Left kidney (tissue), 8 donors: ENCODE measurements at places on chromosomes 6 and 20. TPM values are rescaled to one million over a fixed set of nuclear protein-coding genes. Genes with fewer than 3 reads are reported as not detected.

GRCh38 chr6:6220718-6221117, 99.7 kb downstream of the F13A1 start:
- DNase-seq = no peak

GRCh38 chr6:21461844-21462518, 131.6 kb upstream of the SOX4 start:
- DNase-seq = no peak

- peak; percentile 82 for DNase-seq
Measured at GRCh38 chr6:138572167-138572875, 73.0 kb upstream of the NHSL1 start.

DNA sequence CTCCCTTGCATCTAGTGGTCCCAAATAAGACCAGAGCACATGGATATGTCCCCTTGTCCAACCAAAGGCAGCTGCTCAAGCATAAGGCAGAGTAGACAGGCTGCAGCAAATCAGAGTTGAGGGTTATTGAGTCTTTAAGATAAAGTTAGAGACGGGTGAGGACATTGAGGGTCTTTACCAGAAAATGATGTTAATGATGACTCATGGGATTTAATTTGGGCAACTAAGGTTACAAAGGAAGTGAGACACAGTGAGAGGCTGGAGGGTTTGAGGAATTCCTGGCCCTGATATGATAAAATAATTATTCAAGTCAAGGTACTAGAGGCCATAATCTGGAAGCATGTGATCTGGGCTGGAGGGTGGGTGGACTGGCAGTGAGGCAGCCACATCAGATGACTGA, 133.6 kb downstream of the ALDH8A1 start:
- DNase-seq = no peak

- no peak for DNase-seq
Measured at GRCh38 chr20:13868331-13868730, 83.5 kb downstream of the NDUFAF5 start.

- DNase-seq = no peak
Measured at GRCh38 chr6:54578261-54578660, 268.3 kb upstream of the FAM83B start.

DNA sequence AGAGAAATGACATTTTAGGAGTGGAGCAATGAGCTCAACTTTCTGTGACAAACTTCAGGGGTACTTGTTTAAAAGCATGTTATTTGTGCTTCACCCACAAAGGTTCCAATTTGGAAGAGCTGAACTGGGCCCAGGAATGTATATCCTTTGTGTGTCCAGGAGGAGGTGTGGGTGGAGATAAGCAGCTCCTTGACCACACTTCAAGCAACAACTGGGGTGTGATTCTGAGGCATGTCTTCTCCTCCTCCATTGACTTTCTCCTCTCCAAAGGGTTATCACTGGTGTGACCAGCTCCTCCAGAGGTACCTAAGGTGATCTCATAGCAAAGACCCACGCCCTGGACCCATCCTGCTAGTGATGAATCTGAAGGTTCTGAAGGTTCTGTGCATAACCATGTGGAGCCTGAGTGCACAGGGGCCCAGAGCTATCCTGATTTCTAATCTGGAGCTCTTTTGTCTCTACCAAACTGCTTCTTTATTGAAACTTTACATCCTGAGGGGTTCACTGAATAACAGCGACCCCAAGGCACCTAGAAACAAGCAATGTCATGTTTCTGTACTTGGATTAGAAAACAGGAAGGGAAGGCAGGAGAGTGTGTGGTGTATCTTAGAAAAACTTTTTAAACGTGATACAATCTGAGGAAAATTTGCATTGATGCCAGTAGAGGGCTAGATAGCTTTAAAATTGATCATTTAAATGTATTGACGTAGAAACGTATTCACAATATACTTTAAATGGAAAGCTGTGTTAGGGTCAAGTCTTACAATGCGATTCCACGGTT, 60.9 kb upstream of the CD93 start:
- DNase-seq = no peak

GRCh38 chr6:10407674-10408054, 7.2 kb downstream of the TFAP2A start:
- DNase-seq = no peak

DNA sequence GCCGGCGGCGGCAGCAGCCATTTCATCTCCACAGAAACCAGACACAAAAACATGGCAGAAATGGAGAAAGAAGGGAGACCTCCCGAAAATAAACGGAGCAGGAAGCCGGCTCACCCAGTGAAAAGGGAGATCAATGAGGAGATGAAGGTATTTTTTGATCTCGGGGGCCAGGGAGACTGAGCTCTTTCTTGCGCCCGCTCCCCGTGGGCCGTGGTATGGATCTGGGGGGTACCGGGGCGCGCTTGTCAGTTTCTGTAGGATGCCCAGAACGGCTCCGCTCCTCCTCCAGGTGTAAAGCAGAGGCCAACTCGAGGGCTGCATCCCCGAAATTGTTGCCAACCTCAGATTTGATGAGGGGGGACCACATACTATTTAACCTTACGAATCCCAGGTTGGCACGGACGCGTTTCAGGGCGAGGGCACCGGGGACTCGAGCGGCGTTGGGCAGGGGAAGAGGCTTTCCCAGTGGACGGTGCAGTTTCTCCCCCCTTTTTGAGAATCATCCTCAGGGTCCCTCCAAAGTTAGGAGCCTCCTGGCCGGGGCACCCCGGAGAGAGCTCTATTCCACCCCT, 735 bp downstream of the SOBP start:
- DNase-seq = no peak

GRCh38 chr20:63974402-63975200, 4.8 kb downstream of the SAMD10 start:
- DNase-seq = no peak

- DNase-seq = no peak
Measured at GRCh38 chr6:144055121-144055931, 40.0 kb downstream of the SF3B5 start.

GRCh38 chr6:39907871-39908575, 26.2 kb downstream of the MOCS1 start:
- no peak for DNase-seq

- no peak for DNase-seq
Measured at GRCh38 chr6:13097454-13097853, 230.9 kb downstream of the TBC1D7 start.

GRCh38 chr6:25035512-25036435, 100.0 kb upstream of the RIPOR2 start:
- DNase-seq = no peak

- peak; percentile 21 for DNase-seq
Measured at GRCh38 chr6:133040803-133041419, 200.2 kb upstream of the EYA4 start.

- DNase-seq = no peak
Measured at GRCh38 chr6:82702574-82702973, 339.0 kb downstream of the TPBG start.

GRCh38 chr6:13522656-13523055, 35.3 kb upstream of the GFOD1 start:
- no peak for DNase-seq

GRCh38 chr6:155782320-155782731, 326.7 kb upstream of the NOX3 start:
- peak; percentile 73 for DNase-seq

- no peak for DNase-seq
Measured at GRCh38 chr6:51854876-51855275, 232.5 kb downstream of the PKHD1 start.

GRCh38 chr6:91782802-91783201, 1195.9 kb upstream of the MAP3K7 start:
- DNase-seq = no peak

- DNase-seq = no peak
Measured at GRCh38 chr6:6317386-6317785, 3.1 kb downstream of the F13A1 start.

DNA sequence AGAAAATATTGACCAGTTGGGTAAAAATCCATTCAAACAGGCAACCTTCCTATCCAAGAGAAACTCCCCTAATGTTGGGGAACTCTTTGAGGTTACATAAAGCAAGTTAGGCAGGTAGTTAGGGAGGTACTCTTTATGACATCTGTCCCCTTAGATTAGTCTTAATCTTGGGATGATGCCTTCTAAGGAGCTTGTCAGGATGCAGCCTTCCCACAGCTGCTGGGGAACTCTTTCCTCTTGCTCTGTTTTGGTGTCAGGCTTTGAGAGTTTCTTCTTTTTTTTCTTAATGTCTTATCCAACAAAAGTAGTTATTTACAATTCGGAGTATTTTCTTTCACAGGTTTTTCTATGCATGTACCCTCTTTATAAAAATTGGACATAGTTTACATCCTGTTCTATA, 194.8 kb downstream of the CDKAL1 start:
- DNase-seq = no peak

DNA sequence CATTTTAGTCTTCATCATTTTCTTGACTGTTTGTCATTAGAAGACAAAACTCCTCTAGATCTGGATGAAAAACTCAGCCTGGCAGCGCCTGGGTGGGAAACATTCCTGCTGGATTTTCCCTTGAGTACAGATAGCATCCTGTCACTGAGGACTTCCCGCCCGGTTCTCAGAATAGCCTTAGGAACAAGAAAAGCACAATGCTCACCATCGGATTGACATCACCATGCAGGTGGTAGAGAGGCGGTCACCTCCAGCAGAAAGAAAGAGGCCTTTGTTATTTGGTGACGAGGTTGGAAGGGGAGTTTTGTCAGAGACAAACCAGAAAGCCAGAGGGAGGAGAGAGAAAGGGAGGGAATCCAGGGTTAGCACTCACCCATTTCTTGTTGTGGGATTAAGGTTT, 39.8 kb downstream of the KIF25 start:
- no peak for DNase-seq

DNA sequence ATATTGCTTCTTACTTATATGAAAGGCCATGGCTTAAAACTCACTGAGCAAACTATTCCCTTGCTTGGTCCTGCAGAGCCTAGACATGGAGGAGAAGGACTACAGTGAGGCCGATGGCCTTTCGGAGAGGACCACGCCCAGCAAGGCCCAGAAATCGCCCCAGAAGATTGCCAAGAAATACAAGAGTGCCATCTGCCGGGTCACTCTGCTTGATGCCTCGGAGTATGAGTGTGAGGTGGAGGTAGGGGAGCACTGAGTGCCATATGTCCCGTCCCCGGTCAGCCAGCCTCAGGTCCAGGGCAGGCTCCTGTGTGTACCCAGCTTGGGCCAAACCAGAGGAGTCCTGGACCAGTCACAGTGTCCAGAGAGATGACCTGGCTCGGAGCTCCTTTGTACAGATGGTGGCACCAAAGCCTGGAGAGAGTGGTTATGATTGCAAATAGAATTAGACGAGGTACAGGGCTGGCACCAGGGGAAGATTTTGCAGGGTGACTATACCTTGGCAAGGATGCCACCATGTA, 21.0 kb downstream of the EPB41L1 start:
- DNase-seq = no peak

DNA sequence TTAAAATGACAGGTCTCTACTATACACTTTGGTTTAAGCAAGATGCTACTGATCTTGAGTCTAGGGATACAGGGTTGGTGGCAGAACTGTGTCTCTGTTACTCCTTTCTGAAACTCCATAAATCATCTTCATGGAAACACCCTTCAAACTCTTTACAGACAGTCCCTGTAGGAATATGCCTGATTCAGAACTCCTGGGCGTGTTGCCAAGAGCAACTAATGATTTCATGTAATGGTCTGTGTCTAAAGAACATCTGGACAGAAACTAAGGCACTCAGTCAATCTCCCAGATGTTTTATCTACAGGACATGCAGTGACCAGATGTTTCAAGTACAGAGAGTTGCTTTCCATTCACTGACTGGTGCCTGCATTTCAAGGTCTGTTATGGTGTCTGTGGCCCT, 464.4 kb upstream of the CHD6 start:
- DNase-seq = peak; percentile 74

DNA sequence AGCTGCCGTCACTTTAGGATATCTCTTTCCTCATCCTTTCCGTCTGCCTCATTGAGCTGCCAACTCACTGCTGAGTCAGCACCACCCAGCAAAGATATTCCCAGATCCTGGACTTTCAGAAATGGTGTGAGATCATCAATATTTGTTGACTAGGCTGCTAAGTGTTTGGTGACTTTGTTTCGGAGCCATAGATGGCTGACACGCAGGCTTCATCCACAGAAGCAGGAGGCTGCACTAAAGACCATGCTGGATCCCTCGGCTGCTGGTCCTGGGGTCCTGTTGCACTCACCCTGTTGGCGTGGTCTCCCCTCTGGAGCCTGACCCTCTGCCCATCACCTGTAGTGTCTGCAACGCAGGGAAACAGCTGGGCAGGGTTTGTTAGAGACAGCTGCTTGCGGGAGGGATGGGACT, 96.5 kb downstream of the ERMARD start:
- no peak for DNase-seq

GRCh38 chr6:96499781-96500180, 21.8 kb upstream of the UFL1 start:
- no peak for DNase-seq

DNA sequence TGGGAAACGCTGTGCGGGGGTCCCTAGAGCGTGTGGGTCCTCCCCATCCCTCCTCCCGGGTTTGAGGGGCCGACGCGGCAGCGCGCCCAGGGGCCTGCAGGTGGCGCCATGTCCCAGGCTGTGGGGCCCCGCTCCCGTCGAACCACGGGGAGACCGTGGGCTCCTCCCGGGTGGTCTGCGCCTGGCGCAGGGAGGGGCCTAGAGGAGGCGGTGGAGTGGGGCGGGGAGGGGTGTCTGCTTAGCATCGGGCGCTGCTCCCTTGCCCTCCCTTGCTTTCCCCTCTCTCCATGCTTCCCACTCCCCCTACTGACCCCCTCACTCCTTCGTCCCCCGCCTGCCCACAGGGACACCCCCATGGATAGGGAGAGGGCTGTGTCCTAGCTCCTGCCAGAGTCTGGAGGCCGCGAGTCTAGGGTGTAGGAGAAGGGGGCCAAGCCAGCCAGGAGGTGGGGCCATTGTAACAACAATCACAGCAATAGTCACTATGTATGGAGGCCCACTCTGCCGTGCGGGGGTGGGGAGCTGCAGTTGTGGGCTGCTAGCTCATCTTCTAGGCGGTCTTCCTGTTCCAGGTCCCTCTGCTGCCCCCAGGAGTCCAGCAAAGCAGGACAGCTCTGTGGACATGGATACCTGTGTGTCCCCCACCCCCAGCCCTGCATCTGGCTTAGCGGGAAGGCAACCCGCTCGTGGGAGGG, 51.7 kb downstream of the CHMP4B start:
- peak; percentile 73 for DNase-seq

DNA sequence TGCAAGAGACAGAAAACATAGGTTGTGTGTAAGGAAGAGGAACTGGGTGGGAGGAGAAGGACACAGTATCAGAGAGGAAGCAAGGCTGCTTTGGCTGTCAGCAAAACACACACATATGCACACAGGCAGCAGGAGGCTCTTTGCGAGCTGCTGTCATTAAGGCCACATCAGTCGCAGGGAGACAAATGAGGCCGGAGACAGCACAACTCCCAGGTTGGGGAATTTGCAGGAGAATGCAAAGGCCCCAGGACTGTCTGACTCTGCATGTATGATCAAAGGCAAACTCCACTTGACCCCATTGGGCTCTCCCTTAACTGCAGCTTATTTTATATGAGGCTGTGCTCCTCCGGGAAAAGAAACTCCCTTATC, 35.3 kb downstream of the METTL24 start:
- no peak for DNase-seq

The CCR6 gene
- polyA plus RNA-seq = 0.20 TPM

The PLEKHG1 gene
- polyA plus RNA-seq = 40.4 TPM

The RAMACL gene
- 0.40 TPM for polyA plus RNA-seq

The C6orf89 gene
- 51.5 TPM for polyA plus RNA-seq

The CGA gene
- 0.38 TPM for polyA plus RNA-seq

The MYBL2 gene
- polyA plus RNA-seq = 34.0 TPM

The BPIFA2 gene
- not detected for polyA plus RNA-seq

The EYS gene
- polyA plus RNA-seq = 0.96 TPM

The GDAP1L1 gene
- polyA plus RNA-seq = 0.53 TPM

The C6orf15 gene
- polyA plus RNA-seq = not detected

The TAGAP gene
- polyA plus RNA-seq = 0.78 TPM

The FITM2 gene
- 9.6 TPM for polyA plus RNA-seq

The C20orf144 gene
- 0.33 TPM for polyA plus RNA-seq

The HRH3 gene
- 0.15 TPM for polyA plus RNA-seq

The GFOD1 gene
- 2.3 TPM for polyA plus RNA-seq

The KCNQ5 gene
- polyA plus RNA-seq = 0.23 TPM

The ERVFRD-1 gene
- 0.13 TPM for polyA plus RNA-seq

The FOXQ1 gene
- polyA plus RNA-seq = 10.9 TPM
